AML-193 (cell line): ENCODE measurements at places on chromosomes 3 and 15.
A peak's percentile ranks its signal among the peaks of the same experiment; 100 is the strongest.

- peak; percentile 17 for DNase-seq
Measured at GRCh38 chr15:55334997-55335396, 16.0 kb downstream of the PIGB start.

DNA sequence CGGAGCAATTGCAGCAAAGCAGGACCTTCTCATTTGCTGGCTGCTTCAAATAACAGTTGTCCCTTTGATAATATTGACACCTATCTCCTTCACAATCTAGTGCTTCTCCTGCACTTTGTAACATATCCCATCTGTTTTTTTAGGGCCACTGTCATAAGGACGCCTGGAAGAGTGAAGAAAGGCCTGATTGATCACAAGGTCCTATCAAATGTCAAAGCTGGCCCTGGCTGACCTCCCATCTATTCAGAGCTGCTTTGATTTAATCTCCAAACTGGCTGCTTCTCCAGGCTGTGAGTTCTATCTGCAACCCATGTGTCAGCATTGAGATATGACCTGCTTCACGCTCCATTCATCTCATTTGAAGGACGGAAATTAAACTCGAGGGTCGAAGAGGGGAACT, 601.2 kb upstream of the KCNMB2 start:
- DNase-seq = no peak

DNA sequence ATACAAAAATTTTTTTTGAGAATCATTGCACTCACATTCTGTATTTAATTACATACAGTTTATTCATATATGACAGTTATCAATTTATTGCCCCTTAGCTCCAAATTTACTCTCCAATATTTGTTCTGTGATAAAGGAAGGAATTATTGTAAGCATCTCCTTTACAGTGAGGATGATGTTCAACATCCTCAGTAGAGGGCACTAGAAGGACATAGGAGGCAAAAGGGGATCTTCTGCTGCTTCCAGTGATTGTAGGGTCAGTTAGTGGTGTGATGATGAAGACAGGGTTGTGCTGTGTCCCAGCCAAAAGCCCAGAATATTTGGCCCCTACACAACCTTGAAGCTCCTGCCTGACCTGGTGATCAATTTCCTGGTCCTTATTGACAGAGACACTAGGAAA, 89.9 kb upstream of the DCBLD2 start:
- DNase-seq = peak; percentile 32

DNA sequence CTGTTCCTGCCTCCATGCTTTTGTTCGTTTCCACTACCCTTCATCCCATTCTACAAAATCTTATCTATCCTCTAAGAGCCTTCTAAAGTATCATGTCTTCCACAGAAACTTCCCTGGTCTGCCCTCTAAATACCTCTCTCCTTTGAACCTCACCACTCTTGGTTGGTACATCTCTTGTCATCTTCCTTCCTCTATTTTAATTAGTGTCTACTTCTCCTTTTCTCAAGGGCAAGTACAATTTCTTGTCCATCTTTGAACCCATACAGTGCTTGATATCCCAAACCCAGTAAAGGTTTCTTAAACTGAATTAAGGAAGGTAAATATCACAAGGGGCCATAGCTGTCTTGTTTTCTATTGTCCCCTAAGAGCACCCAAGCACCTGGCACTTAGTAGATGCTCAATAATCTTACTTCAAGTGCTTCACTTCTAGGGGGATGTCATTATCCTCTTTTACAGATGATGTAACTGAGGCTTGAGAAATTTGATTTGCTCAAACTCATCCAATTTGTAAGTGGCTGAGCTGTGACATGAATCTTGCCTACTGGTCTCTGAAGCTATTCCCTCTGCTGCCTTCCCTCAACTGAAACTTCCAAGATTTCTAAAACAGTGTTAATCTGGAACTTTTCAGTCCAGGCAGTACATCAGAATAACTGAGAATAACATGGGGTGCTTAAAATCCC, 2.6 kb upstream of the DAPK2 start:
- DNase-seq = peak; percentile 83

GRCh38 chr3:170690661-170690981, 104.7 kb upstream of the SLC7A14 start:
- no peak for DNase-seq

- DNase-seq = no peak
Measured at GRCh38 chr3:89144080-89144479, 36.7 kb downstream of the EPHA3 start.

DNA sequence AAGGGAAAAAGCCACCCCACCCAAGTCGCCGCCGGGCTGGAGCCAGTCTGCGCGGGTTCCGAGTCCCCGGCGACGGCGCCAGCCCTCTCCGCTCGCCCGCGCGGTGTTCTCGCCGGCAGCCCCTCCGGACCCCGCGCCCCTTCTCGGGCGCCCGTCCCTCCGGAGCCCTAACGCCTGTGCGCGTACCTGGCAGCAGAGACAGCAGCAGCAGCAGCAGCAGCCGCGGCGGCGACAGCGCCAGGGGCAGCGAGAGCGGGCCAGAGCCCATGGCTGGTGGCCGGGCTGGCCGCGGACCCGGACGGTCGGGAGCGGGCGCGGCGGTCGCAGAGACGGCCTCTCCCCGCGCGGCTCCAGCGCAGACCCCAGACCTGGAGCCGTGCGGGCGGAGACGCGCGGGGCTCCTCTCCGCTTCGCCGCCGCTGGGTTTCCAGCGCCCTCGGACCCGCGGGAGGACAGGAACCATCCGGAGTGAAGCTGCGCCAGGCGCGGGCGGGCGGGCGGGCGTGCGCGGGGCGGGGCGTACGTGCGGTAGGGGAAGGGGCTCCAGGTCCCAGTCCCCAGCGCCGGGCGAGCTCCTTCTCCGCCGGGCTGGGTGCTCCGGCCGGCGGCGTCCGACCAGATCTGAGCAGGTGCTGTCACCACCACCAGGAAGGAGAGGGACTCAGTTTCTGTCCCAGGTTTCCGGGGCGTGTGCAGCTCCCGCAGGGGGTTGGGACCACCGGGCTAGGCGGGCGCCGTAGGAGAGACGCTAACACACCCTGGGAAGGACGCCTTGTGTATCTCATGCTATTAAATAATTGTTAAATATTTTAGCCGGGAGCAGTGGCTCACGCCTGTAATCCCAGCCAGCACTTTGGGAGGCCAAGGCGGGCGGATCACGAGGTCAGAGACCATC, at the start of gene CHRNA3:
CHRNA3 (minus strand) TSS at position 470 of the 895 bp plus-strand sequence; CDS start at position 268, 202 bp downstream.
- no peak for DNase-seq

GRCh38 chr3:190012784-190013183, 107.9 kb downstream of the P3H2 start:
- DNase-seq = no peak

DNA sequence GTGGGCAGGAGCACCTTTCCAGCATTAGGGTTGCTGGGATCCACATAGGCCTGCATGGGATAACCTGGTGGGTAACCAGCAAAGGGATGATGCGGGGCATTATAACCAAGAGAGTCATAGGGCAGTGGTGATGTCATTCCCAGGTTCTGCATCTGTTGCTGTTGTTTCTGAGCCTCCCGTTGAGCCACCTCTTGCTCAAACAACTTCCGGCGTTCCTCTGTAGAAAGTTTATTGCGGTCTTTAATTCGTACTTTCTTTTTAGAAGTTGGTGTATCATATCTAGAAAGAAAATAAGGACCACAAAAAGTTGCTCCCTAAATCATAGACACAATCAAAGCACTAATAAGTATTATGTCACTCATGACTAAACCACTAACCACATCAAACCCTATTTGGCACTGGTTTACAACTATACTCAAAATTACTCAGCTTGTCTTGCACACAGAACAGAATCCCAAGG, 77.8 kb downstream of the NBEAL2 start:
- DNase-seq = no peak

DNA sequence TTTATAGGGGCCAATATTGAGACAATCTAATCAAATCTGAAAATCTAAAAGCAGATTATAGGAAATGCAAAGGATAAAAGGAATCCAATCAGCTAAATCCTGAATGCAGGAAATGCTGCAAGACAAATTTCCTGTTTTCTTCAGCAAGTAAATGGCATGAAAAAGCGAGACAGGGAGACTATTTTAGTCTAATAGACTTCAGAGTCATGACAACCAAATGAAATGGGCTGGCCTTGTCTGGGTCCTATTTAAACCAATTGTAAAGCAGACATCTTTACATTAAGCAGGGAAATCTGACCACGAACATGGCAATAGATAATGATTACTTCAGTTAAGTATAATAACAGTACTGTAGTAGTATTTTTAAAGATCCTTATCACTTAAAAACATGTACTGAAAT, 2.1 kb downstream of the DBR1 start:
- peak; percentile 17 for DNase-seq

DNA sequence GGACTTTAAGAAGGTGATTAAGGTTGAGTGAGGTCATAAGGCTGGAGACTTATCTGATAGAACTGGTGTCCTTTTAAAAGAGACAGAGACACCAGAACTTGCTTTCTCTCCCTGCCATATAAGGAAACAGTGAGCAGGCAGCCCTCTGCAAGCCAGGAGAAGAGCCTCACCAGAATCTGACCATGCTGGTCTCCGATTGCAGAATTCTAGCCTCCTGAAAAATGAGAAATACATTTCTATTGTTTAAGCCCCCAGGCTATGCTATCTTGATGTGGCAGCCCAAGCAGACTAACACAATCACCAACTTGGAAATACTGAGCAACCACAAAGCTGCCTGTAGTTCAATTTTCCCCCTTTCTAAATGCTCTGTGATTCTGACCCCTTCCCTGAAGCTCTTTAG, 161.4 kb upstream of the RARB start:
- no peak for DNase-seq

DNA sequence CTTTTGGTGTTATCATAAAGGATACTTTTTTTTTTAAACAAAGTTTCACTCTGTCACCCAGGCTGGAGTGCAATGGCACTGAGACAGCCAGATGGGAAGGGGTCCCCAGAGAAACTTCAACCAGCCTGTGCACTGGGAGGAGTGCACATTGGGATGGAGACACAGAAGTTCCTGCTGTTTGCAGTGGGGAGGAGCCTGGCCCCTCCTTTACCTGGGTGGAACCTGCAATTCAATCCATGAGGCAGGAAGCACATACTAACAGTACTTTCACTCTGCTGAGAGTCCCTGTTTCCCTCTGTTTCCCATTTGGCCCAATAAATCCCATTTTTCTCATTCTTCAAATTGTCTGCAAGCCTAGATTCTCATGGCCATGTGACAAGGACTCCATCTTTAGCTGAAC, 42.3 kb upstream of the LHFPL4 start:
- DNase-seq = no peak

DNA sequence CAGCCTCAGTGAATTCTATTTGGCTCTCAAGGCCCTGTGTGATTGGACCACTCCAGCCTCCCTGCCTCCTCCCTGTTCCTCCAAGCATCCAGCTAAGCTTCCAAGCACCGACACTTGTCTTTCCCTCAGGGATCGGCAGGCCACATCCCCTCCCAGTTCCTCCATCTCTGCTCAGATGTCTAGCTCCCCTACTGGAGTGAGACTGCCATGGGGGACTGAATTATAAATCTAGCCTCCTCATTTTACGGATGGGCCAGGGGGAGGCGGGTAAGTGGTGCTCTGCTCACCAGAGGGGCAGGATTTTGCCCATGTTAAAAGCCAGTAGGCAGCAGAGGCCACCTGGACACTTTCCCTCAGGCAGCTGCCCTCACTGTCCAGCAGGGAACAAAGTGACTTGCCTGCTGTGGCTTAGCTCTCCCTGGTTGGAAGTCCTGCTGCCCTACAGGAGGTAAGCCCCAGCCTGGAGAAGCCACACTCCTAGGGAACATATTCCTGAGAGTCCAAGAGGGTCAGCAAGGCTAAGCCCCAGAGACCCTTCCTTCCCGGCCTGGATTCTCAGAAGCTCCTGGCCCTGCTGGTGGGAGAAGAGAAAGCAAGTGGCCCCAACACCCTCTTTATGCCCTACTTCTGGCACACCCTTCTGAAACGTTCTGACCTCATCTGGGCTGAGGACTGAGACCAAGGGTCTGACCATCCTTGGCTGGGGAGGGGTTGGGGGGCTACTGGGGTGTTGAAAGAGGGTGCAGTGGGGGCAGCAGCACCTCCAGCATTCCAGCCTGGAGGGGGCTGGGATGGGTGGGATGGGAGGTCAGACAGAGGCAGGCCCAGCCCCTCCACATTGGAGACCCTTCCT, 9.1 kb upstream of the HHATL start:
- no peak for DNase-seq

DNA sequence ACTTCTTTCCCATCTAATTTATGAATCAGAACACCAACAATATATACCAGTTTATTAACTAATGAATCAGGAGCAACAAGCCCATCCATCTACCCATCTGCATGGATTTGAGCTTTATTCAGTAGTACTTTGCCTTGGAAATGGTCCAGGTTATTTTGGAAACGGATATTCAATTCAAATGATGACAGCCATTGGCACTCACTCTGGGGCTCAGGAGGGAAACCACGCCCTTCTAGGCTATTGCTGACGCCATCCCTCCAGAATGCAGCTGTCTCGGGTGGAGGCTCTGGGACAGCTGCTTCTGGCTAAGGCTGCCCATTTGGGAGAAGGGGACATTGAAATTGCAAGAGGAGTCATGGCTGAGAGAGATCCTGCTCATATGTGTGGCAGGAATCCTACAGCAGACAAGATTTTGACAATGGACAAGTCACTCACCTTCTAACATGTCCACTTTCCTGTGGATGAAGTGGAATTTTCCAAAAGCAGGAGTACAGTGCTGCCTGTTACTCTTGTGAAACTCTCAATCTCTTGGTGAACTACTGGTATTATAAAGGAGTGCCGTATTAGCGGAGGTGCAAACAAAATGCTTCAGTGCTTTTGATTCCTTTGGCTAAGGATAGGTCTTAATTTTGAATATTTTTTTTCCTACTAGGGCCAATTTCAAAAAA, 29.3 kb upstream of the TRAK1 start:
- DNase-seq = no peak

DNA sequence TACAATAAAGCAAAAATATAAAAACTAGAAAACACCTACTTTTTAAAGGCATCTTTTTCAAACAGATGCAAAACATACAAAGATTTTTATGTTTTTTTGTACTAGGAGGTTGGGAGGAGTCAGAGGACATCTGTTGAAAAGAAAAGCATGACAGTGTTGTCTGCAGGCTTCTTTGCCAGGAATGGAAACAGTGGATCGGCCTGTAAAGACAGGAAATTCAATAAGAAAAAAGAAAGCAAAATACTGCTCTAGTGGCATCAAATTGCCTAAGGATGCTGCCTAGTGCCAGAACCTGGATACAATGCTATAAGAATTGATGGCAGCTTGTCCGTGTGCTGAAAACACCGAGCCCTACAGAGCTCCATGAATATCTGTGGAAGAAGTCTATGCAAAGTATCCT, 69.9 kb downstream of the TBC1D5 start:
- DNase-seq = no peak

DNA sequence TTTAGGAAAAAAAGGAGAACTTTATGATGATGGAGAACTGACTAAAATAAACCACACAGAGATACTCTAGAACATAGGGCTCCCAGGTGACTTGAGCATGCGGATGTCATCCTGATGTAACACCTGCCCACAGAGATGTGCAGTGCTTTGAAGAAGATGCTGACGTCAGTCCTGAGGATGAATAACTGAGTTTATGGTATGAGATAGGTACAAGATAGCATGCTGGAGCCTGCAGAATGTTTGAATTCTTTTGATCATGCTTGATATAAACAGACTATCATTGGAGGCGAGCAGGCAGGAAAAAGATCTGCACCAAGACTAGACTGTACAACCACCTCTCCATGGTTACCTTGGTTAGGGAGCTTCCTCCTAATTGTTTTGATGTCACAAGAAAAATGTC, 12.4 kb downstream of the CCR4 start:
- no peak for DNase-seq

- DNase-seq = peak; percentile 29
Measured at GRCh38 chr3:122797291-122797690, 2.4 kb downstream of the SLC49A4 start.
